ENCODE measurements at places on chromosomes 2 and 18. TPM values are rescaled to one million over a fixed set of nuclear protein-coding genes. Genes with fewer than 3 reads are reported as not detected.
A peak's percentile ranks its signal among the peaks of the same experiment; 100 is the strongest.

Gene RGPD4
- not detected for total RNA-seq

Gene PDE1A
- not detected for total RNA-seq

DNA sequence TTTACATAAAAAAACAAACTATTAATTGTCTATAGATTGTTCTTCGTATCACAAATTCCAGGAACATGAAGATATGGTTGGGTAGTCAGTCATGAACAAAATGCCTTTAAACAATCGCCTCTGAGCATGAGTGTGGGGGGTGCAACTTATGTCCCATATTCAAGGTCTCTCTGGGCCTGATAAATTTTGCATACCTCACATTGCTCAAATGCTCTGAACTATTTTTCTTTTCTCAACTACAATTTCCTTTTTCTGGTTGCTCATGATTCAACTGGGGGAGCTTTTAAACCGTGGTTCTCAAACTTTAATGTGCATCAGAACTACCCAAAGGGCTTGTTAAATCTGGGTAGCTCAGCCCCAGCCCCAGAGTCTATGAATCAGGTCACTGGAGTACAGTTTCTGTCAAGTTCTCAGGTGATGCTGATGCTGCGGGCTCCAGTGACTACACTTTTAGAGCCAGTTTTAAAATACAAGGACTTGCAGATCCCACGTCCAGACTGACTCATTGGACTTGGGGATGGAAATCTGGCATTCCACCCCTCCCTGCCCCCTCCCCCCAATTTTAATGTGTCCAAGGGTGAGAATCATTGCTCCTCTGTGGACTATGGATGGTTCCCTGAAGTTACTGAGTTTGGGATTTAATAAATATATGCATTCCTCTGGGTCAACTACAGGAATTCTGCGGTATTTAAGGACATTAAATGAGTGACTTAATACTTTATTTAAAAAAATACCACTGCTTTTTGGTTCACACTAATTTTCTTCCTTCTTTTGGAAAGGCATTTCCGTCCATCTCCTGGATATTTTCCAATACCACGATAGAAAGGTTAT, 1.5 kb upstream of the GPD2 start:
- DNase-seq: peak; percentile 46

DNA sequence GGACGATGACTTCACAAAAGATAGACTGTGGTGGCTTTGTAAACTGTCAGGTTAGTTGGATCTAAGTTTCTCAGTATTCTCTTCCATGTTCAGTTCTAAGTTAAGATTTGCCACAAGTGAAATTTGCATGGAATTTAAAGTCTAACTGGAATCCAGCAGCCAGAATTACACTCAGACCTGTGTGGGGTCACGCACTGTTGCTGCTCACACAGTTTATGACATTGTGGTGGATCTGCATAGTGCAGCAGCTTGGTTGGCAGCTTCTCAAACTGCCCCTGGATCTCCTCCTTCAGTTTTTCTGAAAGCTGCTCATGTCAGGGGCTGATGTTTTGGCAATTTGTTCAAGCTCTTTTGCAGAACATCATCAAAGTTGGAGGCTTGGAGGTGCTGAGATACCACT, 228.1 kb upstream of the KCNJ3 start:
- no peak for DNase-seq

GRCh38 chr2:31429759-31430438, 15.4 kb upstream of the XDH start:
- no peak for DNase-seq

Data from SJSA1 (cell line).